ENCODE measurements at places on chromosomes 6 and 20.
A peak's percentile ranks its signal among the peaks of the same experiment; 100 is the strongest.

- DNase-seq, result no peak
Observed at GRCh38 chr20:52105442-52106422, 85.8 kb downstream of the ZFP64 start.

- no peak for DNase-seq
Observed at GRCh38 chr6:7819431-7820015, 91.1 kb downstream of the TXNDC5 start.

- peak; percentile 26 for DNase-seq
Observed at GRCh38 chr20:17679941-17680835, 1.9 kb downstream of the RRBP1 start.

- no peak for DNase-seq
Observed at GRCh38 chr6:30206152-30206551, 7.1 kb downstream of the TRIM26 start.

Measured in NCI-H524 treated with DMSO at 0.1 percent for 48 hours (cell line).